ENCODE measurements at places on chromosomes 7 and 10.
A peak's percentile ranks its signal among the peaks of the same experiment; 100 is the strongest.

DNA sequence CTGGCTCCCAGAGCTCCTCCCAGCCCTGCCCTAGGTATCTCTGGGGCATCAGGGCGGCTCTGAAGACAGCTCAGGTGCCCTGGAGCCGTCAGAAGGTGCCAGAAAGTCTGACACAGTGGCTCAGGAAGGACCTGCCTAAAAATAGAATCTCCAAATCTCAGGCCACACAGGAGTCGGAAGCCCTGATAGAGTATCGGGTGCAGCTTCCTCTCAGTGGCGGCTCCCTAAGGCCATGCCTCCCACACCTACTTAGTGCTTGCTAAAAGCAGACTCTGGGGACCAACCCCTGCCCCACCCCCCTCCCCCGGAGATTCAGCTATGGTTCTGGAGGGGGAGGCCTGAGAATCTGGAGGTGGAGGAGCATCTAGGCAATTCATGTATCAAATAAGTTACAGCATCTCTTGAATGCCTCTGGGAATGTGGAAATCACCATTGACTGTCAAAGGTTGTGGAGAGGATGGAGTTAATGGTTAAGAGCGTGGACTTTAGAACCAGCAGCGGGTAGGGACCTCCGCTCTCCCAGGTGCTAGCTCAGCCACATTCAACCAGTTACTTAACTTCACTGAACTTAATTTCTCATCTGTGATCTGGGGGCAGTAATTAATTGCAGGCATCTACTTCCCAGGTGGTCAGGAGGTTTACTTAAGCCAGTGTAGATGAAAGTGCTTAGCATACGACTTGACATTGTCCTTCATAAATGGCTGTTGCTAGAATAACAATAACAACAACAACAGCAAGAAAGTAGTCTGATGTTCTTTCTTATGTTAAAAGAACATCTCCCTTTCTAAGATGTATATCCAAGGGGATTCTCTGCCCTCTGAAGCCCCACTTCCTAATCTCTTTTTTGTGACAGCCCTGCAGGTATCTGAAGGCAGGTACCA lies 38.6 kb upstream of the MXI1 start:
- DNase-seq: no peak

- peak; percentile 25 for DNase-seq
Observed at GRCh38 chr10:73875139-73875475, 752 bp upstream of the CAMK2G start.

GRCh38 chr10:90889636-90890035 lies 17.9 kb downstream of the RPP30 start:
- DNase-seq: no peak

GRCh38 chr7:3559278-3559677 lies 258.2 kb downstream of the SDK1 start:
- no peak for DNase-seq

DNA sequence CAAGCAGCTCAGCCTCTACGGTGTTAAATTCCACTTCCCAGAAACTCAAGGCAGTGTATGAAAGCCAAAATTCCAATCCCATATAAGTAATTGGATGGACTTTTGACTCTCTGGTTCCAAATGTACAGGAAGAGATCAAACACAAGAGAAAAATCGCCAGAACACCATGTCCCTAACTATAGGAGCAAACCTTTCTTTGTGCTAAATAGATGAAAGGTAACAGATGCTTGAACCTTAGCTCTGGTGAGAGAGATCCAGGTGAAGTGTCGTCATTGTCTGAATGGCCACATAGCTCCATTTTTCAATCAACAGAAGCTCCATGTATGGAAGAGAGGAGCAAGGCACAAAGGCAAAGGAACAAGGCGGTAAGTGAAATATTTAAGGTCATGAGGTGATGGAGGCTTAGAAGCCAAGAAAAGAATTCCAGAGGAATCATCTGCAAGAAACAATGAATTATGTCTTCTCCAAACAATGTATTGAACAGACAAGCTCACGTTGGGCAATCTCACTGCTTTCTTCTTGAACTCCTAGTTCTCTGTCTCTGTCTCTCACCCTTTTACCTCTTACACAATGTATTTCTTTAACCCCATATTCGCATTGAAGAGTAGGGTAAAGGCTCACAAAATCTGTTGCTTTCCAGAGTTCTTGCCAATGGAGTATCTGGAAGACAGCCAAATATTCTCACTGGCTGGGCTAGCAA lies 585.1 kb downstream of the GATA3 start:
- no peak for DNase-seq

DNA sequence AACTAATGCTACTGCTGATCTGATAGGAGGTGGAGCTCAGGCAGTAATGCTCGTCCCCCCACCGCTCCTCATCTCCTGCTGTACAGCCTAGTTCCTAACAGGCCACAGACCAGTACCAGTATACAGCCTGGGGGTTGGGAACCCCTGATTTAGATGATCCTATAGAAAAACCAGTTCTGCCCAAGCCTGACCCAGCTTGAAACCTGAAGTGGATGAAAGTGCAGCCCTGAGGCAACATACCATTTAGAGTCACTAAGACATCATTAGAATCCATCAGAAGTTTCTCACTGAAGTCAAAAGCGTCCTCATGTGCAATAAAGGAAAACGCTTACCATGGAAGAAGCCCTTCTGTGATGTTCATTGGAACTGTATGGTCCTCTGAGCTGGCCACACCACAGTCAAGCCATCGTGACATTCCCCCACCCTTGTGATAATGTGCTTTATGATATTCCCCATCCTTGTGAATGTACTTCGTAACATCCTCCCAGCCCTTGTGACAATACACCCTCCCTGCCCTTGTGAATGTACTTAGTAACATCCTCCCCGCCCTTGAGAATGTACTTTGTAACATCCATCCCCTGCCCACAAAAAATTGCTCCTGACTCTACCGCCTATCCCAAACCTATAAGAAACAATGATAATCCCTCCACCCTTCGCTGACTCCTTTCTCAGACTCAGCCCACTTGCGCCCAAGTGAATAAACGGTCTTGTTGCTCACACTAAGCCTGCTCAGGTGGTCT lies 65.9 kb upstream of the HECTD2 start:
- no peak for DNase-seq

DNA sequence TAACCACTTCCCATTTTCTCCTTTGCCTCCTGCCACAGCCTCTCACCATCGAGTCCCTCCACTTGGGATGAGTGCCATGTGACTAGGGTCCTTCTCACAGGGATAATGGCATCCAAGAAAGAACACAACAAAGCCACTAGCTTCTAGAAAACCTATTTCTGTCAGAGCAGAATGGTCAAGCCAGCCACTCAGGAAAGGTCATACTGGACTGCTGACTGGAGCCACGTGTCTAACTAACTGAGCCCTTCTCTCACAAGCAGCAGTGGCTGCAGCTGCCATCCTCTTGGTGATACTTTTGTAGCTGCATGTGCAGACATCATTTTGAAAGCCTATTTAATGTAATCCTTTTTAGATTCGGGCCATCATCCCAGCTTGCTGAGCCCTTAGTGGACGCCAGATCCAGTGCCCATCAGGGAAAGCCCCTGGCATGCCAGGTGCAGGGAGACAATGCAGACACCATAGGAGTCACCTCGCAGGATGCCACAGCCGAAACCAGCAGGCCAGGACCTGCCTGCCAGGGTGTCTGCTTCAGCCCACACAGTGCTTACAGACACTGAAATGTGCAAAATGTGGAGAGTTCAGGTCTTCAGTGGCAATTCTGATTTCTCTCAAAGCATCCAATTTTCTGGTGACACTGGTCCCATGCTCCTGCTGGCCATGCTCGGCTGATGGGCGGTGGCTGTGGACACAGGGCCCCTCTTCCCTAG lies 98.3 kb upstream of the DDC start:
- no peak for DNase-seq

GRCh38 chr7:30598121-30598876 lies 3.6 kb downstream of the GARS1 start:
- no peak for DNase-seq

DNA sequence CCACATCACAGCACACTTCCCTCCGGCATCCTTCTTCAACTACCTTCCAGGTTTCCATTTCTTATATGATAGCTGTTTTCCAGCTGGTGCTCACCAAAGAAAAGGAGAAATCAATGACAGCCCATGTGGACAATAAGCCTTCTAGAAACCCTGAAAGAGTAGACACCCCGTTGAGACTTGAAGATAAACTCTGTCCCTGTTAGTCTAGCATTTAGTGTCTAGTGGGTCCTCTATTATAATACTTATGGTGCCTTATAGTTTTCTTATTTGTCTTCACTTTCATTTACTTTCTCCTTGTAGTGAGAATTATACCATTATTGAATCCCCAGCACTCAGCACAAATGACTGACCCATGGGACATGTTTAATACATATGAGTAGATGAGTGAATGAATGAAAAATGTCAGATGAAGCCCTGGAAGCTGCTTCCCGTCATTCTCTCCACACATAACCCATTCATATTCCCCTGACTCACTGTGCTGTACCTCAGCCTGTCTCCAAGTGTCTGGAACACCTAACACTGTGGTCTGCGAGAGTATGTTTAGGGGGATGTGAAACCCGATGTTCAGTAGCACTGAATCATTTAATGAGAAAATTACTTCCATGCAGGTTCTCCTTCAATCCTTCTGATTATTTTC lies 377.6 kb downstream of the GPR158 start:
- no peak for DNase-seq

- no peak for DNase-seq
Observed at GRCh38 chr7:150897502-150898474, 45.5 kb downstream of the AOC1 start.

- DNase-seq: no peak
Observed at GRCh38 chr10:131841661-131842139, 59.1 kb upstream of the PPP2R2D start.

DNA sequence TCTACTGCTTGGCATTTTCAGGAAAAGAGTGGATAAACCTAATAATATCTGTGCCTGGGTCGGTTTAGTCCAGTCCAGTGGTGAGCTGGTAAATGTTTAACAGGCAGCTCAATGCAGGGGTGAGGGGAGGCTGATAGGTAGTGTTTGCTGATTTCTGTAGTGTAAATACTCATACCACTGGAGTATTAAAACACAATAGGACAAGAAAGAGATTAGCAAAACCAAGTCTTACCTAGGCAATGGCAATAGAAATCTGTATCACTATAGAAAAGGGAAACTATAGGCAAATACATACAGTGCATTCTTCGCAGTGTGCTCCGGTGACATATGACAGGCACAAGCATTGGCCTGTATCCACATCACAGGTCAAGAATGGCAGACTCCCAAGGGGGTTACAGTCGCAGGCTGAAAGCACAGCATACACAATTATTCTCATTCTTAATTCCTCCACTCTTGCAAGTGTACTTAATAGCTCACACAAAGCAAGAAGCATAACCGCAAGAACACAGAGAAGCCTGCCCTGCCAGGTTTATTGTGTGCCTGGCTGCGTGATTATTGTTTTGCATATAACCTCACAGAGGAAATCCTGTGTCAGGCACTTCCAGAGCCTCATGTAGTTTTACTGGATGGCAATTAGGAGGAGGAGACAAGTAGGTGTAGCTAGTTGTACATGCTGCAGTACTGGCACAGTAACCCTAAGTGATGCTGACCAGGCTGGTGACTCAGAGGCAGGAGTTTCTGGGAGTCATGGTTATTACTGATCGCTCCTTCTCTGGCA lies 35.0 kb downstream of the LAMB4 start:
- no peak for DNase-seq

GRCh38 chr10:4848356-4849041 lies 22.5 kb downstream of the AKR1E2 start:
- DNase-seq: no peak

DNA sequence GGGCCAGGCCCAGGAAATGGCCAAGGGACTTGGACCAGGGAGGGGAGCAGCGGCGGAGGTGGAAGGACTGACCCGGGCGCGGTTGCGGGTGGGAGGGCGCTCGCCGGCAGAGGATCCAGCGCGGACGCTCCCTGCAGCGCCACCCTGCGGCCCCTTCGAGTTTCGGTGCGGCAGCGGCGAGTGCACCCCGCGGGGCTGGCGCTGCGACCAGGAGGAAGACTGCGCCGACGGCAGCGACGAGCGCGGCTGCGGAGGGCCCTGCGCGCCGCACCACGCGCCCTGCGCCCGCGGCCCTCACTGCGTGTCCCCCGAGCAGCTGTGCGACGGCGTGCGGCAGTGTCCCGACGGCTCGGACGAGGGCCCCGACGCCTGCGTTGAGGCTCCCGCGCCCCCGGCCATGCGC lies 16.8 kb upstream of the ZNF467 start:
- no peak for DNase-seq

DNA sequence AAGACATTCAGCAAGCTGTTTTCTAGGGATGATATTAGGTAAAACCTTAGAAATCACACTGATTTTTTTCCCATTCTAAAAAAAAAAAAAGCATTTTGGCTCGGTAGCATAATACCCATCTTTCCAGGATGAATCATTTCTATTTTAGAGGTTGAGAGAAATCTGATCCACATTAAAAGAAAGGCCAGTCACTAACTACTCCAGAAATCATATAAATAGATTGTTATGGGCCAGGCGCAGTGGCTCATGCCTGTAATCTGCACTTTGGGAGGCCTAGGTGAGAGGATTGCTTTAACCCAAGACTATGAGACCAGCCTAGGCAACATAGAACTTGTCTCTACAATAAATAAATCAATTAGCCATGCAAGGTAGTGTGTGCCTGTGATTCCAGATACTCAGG lies 164.3 kb downstream of the BAMBI start:
- no peak for DNase-seq

DNA sequence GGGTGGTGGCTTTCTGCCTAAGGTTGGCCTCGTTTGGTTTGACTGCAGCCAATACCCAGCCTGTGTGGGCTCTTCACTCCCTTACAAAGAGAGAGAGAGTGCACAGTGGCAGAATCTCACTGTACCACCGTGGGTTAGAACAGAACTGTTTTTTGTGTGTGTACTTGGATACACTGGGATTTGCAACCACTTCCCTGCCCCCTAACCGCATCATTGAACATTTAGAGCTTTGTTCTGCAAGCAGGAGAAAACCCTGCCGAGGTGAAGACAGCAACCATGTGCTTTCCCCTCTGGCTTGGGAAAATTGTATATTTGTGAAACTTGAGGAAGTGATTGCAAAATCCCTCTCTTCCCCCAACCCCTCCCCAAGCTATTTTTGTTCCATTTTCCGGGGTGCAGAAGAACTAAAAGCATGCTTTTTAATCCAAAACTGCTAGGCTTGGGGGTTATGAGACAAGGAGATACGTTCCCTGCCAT lies 201.2 kb downstream of the TCF7L2 start:
- no peak for DNase-seq

GRCh38 chr10:21510241-21511094 lies 15.0 kb downstream of the SKIDA1 start:
- DNase-seq: no peak

DNA sequence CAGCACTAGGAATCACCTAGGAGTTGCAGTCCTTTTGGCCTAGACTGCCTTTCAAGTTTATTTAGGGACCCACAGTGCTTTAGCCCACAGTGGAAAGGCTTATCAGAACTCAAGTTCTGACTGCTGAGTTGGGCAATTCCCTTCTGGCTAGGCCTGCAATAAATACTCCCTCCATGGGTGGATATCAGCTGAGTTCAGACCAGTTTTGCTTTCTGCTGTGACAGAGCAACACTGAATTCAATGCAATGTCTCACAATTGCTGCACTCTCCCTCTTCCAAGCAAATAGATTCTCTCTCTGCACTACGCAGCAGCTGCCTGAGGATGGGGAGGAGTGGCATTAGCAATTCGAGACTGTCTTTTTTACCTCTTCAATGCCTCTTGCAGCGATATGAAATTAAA lies 1153.3 kb downstream of the SORCS1 start:
- no peak for DNase-seq

GRCh38 chr7:13198036-13198435 lies 510.6 kb downstream of the ARL4A start:
- DNase-seq: no peak

GRCh38 chr10:103580011-103580410 lies 86.5 kb downstream of the NEURL1 start:
- no peak for DNase-seq

- DNase-seq: no peak
Observed at GRCh38 chr7:128307061-128307460, 36.6 kb downstream of the RBM28 start.

Measured in T follicular helper cell (primary cell).